ENCODE measurements at places on chromosomes 2 and 18.
A peak's percentile ranks its signal among the peaks of the same experiment; 100 is the strongest.

DNA sequence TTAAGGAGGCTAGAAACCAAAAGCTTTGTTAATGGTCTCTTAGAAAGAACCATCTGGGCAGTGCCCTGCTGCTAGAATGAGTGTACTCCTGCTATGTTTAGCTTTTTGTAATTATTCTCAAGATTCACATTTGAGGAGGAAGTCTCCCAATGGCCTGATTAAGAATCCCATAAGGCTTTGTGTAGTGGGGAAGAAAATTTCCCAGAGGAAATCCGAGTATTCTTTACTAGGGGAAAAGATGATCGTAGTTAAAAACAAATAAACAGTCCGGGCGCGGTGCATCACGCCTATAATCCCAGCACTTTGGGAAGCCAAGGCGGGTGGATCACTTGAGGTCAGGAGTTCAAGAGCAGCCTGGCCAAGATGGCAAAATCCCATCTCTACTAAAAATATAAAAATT lies 117.9 kb downstream of the PTRHD1 start:
- DNase-seq = no peak

- no peak for DNase-seq
Observed at GRCh38 chr18:54561706-54562267, 29.3 kb upstream of the DYNAP start.

GRCh38 chr2:19685731-19686130 lies 216.1 kb downstream of the TTC32 start:
- no peak for DNase-seq

DNA sequence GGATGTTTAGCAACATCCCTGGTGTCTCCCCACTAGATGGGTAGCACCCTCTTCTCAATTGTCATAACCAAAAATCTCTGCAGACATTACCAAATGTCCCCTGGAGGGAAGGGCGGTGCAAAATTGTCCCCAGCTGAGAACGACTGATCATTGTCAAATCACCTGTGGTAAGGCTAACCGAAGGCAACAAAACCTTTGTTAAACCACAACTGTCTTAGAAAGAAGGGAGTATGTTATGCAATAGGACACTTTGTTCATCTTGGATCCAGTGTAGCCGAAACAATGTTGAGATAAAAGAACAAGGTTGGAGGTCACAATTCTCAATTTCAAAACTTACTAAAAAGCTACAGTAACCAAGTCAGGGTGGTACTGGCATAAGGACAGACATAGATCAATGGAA lies 50.3 kb upstream of the ST3GAL5 start:
- DNase-seq = no peak

- no peak for DNase-seq
Observed at GRCh38 chr2:17303054-17303453, 215.2 kb downstream of the RAD51AP2 start.

DNA sequence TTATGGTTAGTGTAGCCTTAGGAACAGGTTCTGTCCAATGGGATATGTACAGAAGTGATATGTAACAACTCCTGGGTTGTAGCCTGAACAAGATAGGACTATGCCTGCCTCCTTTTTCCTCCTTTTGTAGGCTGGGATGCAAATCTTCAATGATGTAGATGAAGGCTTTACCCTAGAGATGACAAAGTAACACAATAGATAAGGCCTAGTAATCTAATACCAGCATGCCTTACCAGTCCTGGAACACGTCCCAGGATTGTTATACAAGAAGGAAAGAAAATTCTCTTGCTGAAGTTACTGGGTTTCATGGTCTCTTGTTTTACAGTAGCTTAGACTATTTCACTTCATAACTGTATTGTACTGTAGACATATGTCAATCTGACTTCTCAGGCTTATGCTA lies 192.1 kb downstream of the OTX1 start:
- DNase-seq = no peak

- DNase-seq = no peak
Observed at GRCh38 chr2:3285901-3286645, 91.5 kb downstream of the EIPR1 start.

GRCh38 chr2:172777431-172777830 lies 41.8 kb downstream of the RAPGEF4 start:
- DNase-seq = no peak

DNA sequence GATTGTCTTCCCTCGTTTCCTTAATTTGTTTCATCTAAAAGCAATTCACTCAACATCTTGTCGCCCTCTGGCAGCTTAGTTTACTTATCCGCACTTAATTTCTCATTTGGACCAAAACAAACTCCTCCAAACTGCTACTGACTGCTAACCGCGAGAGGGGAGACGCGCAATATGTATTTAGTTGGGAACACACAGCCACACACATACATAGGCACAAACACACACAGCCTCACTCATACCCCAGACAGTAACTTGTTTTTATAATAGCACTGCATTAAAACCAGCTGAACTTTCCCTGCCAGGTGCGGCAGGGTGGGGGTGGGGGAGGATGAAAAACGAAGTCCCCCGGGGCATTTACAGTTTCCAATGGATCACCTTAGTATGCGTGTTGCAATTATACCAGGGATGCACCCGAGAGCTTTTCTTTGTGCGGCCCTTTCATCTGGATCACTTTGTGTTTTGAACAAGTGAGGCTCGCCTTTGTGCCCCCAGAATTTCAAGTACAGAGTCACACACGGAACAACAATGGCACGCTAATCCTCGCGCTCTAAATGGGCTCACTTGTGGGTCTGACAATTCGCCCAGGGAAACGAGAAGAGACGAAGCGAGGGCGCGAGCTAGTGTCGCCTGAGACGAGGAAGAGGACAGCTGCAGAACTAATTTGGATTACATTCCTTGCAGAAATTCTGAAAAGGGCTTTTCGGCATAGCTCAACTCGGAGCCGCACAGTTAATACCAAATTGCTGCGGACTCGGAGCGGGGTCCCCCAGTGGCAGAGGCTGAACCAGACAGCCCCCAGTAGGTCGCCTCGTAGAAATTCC lies 2.4 kb downstream of the ERBB4 start:
- no peak for DNase-seq

DNA sequence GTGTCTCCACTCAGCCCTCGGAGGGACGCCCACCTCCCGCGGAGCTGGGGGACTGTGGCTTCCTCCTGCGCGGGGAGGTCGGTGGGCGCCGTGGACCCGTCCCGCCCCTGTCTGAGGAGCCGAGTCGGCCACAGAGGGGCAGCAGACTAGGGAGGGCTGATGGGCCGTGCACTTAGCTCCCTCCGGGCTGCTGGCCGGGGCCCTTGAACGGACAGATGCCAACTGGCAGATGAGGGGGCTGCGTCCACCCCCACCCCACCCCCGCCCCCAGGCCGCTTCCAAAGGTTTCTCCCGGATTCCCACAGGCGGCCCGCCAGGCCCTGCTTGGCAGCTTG lies 10.4 kb upstream of the UBE2F start:
- DNase-seq = no peak

DNA sequence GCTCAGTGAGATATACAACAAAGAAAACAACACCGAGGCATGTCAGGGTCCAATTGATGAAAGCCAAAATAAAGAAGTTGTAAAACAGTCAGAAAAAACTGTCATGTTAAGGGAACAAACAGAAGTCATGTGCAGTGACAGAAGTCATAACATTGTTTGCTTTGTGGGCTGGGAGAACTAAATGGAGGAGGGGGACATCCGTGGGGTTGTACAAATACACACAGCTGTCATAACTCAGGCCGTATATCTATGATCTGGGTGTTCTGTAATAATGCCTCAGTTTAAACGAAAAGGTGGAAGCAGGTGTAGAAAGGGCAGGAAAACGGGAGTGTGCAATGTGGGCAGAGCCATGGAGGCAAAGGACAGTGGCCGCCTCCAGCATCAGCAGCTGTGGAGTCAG lies 27.3 kb downstream of the TIMM21 start:
- DNase-seq = no peak

GRCh38 chr2:232315049-232315922 lies 63.3 kb upstream of the ALPP start:
- DNase-seq = peak; percentile 80

GRCh38 chr18:31880186-31880898 lies 62.6 kb downstream of the TRAPPC8 start:
- no peak for DNase-seq

DNA sequence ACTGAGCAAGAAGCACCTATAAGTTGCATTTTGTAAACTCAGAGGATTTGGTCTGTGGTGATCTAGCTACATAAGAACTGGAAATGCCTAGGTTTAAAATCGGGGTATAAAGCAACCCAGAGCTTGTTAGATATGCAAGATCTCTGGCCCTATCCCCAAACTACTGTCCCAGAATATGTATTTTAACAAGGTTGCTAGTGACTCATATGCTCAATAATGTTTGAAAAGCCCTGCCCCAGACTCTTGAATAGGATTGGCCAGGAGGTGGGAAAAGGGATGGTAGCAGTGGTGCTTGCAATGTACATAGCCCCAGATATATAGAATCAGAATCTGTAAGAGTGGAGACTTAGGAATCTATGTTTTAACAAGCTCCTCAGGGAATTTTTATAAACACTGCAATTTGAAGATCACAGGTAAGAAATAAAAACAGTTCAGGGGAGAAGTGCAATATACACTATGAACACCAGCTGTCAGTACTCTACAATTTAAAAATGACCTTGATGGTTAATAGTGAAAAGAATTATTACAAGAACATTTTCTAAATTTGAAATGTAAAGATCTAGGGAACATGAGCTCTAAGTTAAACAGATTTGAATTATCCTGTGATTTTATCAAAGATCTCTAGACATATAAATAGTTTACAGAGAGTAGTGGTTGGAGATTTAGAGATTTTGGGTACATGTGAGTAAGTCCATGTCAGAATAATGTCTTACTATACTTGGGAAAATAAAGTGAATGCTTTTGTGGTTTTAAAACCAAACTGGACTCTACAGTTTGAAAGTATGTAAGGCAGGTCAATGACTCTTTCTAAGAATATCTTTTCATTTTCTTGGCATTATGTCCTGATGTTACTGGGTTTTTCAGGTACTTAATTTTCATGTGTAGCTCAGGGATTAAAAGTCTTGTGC lies 7.7 kb upstream of the MMADHC start:
- no peak for DNase-seq

- DNase-seq = no peak
Observed at GRCh38 chr2:239149501-239149900, 251.3 kb downstream of the HDAC4 start.

DNA sequence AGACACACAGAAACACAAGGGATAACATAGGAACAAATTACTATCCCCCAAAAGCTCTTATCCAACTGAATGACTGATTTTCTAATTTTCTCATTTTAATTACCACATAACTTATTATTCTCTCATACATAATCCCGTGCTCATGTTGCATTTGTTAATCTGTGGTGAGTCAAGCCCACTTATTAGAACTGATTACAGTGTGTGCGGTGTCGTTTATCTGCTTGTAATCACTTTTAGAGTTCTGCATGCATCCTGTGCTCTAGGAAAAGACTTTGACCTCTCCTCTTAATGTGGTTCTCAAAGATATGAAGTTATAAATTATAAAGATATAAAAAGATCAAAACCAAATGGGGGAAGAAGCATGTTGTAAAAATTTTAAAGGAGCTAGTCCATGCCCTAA lies 29.7 kb downstream of the CNDP1 start:
- no peak for DNase-seq

DNA sequence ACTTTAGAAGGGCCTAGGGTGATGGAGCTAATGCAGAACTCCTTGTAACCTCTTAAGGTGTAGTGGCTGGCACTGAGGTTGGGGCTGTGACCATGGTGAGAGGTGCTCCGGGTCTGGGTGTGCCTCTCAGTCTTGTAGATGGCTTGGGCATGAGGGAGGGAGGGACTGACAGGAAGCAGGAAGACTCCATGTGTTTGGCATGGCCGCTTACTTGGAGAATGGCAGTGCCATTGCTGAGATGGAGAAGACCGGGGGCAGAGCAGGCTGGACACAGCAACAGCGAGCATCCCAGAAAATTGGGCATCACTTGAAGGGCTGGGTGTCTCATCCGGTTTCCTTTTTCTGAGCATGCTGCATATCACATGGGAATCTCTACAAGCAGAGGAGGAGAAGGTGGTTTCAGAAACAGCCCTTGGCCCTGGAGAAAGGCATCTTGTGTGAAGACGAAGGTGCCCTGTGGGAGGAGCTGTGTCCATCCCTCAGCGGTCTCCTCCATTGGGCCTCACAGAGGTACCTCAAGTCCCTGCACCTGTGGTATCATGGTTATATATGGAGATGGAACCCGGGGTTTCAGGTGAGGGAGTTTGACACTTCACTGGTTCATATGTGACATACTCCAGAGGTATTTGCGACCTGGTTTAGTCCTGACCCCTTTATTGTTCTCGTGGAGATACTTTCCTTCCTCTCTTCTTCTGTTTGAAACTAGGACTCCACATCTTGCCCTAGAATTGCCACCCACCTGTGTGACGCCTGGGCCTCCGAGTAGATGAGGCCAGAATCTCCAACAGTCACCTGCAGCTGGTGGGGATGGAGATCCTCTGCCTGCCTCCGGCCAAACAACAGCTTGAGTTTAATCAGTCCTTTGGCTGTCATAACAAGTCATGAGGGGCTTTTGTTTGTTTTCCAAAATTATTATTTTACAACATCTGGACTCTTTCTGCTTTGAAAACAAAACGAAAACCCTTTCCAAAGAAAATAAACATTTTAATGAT lies 45.6 kb downstream of the INPP4A start:
- no peak for DNase-seq

GRCh38 chr2:58227171-58227917 lies 13.8 kb downstream of the FANCL start:
- no peak for DNase-seq

GRCh38 chr2:129189617-129190319 lies 789.7 kb upstream of the RAB6C start:
- DNase-seq = no peak

GRCh38 chr2:204504594-204504993 lies 40.7 kb upstream of the PARD3B start:
- DNase-seq = no peak

- DNase-seq = no peak
Observed at GRCh38 chr2:199543606-199544172, 86.0 kb upstream of the SATB2 start.

- no peak for DNase-seq
Observed at GRCh38 chr18:598124-598589, 1.4 kb downstream of the CLUL1 start.

- DNase-seq = no peak
Observed at GRCh38 chr2:172488556-172488955, 61.2 kb downstream of the ITGA6 start.

DNA sequence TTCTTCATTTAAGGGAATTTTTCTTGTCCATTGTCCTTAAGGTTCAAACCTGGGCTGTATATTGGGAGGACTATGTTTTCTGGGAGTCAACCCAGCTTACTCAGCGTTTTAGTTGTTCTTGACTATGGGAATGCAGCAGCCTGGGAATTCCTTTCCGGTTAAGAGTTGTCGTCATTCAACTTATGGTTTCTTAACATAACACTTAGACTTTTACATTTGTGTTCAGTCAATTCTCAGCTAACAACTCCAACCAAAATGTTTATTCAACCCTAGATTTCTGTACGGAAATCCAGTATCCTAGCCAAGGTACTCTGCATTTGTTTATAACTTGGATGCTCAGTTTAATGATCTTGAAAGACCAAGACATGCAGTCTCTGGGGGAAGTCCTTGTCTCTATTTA lies 960.9 kb downstream of the CBLN2 start:
- DNase-seq = no peak

DNA sequence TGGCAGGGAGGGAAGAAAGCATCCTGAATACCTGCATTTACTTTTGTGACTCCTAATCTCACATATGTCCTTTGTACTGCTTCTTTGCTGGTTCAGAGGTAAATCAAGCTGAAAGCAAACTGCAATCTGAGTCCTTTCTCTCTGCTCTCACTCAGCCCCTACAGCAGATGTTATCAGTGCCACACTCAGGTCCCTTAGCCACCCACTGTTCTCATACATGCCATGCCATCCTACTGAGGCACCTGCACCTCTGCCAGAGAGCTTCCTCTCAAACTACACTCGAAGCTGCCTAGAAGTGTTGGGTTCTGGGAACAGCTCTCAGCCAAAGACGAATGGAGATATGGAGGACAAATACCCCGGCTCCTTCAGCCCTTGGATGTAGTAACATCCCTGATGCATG lies 244.5 kb downstream of the TXNL1 start:
- no peak for DNase-seq

All from CD4-positive, alpha-beta T cell treated with Interleukin-17A for 4 hours (primary cell).